NCI-H510A (cell line): ENCODE measurements at places on chromosomes 11 and 22.

DNA sequence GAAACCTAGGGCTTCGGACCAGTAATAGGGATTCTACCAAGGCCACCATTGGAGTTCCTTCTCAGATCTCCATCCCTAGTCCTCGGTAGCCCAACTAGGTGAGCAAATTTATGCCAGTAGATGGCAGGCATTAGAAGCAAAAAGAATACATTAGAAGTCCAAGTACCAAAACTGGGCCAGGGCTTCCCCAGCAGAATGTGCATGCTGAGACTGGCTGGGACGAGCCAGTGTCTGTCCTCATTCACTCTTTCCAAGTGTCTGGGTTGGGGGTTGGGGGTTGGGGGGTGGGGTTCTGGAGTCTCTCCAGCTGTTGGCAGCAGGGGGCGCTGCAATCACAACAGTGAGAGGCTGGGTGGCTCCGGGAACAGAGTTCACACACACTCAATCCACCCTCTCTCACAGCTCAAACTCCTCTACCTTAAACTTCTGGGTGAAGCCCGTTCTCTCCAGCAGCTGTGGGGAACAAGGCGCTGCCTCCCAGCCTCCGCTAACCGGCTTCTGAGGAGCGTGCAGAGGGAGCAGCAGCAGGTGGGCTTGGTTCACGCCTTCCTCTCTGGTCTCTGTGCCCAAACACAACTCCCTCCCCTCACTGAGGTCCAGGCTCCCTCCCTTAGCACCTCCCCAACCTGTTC lies 57.5 kb downstream of the BTG4 start:
- peak; percentile 7 for DNase-seq

- DNase-seq: no peak
Observed at GRCh38 chr11:23789938-23790371, 706.9 kb upstream of the LUZP2 start.

DNA sequence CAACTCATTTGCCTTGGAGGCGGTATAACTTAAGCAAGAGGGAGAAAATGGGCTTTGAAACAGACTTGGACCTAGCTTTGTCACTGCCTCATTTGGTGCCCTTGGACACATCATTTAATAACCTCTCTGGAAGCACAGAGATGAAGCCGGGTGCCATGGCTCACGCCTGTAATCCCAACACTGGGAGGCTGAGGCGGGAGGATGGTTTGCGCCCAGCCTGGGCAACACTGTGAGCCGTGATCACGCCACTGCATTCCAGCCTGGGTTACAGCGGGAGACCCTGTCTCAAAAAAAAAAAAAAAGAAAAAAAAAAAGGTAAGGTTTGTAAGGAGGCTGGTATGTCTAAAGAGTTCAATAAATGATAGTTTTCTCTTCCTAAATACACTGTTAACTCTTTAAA lies 806 bp downstream of the COA4 start:
- no peak for DNase-seq

DNA sequence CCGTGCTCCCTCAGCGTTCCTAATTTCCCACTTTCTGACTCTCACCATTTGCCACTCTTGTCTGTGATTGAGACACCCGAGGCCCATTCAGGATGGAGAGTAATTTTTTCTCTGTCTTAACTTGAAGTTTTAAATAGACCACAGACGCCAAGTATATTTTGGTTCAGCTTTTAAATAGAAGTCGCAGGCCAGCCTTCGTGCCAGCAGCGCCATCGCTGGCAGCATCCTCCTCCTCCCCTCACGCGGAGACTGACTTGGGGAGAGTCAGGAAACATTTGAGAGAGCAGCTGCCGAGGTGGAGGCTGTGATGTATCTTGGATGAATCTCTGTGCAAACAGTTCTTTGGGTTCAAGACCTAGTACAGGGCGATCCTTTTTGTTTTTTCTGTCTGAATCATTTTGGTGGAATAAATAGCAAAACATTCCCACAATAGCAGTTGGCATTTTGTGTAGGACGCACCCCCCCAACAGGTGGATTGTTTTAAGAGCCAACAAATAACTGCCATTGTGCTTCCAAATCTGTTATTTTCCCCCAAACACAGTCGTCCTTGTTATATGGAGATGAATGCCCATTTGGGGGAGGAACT lies 889 bp upstream of the DMC1 start:
- DNase-seq: no peak

- no peak for DNase-seq
Observed at GRCh38 chr11:113994077-113994954, 19.4 kb downstream of the HTR3A start.
